ENCODE measurements at places on chromosomes 2 and 18.

GRCh38 chr2:75476761-75477160, 84.0 kb downstream of the EVA1A start:
- no peak for DNase-seq

GRCh38 chr2:136114382-136114781, 3.6 kb downstream of the CXCR4 start:
- no peak for DNase-seq

GRCh38 chr2:68632021-68632420, 11.4 kb upstream of the PROKR1 start:
- no peak for DNase-seq

DNA sequence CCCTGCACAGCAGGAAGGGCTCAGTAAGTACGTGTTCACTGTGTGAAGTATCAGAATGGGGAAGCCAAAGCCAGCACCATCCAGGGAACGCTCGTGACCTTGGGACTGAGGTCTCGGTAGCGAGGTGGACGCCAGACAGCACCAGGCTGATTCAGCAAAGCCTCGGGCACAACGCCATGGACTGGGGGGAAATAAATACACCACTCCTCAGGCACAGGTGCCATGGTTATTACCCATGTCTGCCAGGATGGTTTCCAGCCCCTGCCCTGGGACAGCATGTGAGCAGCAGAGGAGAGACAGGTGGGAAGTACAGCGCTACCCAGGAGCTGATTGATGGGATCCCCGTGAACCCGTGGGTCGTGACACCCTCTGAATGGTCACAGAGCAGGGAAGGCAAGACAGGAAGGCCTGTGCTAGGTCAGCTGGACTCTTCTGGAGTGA, 53.0 kb downstream of the REEP1 start:
- DNase-seq = no peak

DNA sequence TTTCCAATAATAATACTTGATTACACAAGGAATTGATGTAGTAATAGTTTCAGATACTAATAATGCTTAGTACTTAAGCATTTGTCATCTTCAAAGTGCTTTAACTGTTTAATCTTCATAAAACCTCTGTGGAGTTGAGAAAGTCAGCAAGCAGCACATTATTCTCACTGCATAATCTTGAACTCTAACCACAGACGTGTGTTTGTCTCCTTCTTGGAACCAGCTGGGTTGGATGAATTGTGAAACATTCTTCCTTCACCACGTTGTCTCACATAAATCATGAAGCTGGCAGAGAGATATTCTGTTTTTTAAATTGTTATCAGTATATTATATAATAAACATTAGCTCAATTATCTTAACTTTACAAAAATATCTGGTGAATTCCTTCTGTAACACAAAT, 55.1 kb upstream of the LDAH start:
- no peak for DNase-seq

GRCh38 chr2:46512185-46512584, 32.8 kb downstream of the TMEM247 start:
- no peak for DNase-seq

DNA sequence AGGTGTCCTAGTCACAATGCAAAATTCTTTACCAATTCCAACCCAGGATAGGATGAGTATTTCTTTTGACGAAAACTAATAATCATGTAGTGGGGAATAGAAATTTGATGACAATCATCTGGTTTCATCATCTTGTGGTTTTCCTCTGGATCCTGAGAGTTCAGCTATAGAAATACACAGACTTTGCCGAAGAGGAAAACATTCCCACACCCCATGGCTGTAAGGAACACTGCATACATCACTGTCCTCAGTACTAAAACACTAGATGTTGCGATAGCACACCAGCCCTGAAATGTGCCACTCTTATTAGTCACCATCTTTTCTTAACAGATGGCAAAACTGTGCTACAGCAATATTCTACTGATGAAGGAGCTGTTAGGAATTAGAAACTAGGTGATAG, 29.4 kb downstream of the CERKL start:
- DNase-seq = peak; percentile 62

DNA sequence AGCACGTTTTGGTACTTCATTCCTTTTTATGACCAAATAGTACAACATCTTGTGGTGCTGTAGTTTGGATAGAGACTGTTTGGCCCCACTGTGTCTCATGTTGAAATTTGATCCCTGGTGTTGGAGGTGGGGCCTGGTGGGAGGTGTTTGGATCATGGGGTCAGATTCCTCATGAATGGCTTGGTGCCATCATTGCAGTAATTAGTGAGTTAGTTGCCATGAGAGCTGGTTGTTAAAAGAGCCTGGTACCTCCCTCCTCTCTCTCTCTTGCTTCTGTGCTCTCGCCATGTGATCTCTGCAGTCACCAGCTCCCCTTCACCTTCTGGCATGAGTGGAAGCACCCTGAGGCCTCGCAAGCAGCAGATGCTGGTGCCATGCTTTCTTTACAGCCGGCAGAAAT, 50.9 kb downstream of the NCAPH start:
- DNase-seq = no peak

- DNase-seq = no peak
Observed at GRCh38 chr2:233228376-233228775, 23.1 kb upstream of the ATG16L1 start.

DNA sequence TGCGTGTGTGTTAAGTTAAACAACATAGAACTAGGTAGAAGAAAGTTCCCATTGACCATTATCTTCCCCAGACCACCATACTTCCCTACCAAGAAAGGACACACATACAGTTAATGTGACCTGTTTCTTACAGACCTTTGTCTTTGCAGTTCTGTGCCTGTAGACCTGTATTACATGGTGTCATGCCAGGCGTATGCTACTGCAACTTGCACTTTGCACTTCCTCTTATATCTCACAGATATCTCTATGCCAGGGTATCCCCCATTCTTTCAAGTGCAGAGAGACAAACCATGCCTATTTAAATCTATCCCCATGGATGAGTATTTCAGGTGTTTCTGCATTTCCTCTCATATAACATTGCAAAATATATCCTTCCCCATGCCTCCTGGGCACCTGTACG, 136.8 kb upstream of the PKDCC start:
- DNase-seq = no peak

DNA sequence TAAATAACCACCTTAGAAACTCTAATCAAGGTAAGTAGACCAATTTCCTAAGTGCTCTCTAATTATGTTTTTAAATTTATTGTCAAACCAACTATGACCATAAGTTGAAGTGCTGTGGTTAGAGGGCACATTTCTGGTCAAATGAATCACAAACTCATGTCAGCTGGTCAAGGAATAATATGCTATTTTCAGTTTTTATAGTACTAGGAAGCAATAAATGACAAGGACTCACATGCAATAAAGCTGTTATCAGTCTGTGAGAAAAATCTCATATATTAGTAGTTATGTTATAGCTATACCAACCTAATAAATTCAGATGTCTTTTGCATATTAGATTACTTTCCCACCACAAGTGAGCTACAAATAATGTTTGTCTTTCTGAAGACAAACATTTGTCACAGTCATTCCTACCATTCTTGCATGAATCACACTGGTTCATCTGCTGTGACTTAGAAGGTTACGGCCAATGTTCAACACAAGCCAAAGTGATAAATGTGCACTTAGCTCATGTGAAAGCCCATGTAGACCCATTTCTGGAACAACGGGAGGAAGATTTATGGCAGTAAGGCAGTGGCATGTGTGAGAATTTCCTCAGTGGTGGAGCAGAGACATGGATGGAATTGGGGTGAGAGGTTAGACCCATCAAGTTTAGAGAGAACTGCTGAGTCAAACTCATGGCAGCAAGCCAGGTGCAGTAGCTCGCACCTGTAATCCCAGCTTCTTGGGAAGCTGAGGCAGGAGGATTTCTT, 27.4 kb upstream of the CCNYL1 start:
- DNase-seq = no peak

GRCh38 chr2:48483506-48483905, 46.4 kb upstream of the STON1 start:
- no peak for DNase-seq

DNA sequence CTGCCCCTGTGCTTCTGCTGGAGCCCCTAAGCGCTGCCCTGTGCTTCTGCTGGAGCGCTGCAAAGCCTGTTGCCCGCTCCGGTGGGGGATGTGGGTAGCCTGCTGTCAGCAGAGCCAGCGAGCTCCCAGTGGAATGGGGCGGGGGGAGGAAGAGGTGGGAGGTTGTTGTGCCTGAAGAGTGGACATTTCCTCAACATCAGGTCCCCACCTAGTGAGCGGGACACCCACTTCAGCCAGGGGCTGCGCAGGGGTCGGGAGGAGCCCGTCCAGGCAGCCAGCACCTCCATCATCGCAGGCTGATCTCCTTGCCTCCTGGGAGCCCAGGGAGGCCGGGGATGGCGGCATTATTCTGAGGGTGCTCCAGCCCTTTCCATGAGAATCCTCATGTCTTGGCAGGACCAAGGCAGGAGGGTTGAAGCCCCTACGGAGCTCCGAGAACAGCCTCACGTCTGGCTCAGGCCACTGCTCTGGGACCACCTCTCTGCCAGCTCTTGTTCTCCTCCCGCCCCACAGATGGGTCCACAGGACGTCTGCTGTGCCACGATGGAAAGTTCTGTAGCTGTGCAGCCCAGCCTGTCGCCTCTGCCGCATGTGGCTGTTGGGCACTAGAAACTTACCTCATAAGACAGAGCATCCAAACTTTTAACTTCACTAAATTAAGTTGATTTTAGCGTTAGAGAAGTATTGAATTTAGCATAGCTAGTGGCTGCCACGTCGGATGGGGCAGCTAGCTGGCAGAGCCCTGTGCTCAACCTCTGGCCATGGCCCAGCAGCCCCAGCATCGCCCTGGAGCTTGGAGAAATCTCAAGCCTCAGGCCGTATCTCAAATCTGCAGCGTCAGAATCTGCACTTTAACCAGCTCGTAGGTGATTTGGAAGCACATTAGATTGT, 1.9 kb upstream of the ALLC start:
- no peak for DNase-seq

DNA sequence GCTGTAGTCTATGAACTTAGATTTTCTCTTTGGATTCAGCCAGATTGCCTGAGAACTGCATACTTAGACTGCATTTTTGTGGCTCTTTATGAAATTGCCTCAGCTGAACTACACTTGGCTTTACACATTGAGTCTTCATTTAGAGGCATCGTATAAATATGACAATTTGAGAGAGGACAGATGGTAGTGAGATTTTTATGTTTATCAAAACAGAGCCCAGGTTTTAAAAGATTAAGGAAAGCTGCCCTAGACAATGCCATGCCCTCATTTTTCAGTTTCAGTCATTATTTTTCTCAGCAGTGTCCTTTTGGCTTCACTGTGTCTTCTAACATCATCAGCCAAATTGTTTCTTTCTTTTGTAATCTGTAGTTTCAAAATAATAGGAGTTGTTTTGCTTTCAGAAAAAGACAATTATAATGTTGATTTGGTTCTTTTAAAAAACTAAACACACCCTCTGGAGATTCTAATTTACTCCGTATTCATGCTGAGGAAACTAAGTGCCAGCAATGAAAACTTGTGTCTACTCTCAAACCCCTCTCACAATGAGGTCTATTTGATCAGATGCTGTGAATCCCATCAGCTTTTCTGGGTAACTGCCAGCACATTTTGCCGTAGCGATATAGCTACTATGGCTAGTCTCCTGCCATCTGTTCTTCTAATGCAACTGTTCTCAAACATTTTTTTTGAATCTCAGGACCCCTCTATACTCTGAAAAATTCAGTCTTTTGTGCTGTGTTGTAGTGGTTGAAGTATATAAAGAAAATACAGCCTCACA, 46.2 kb downstream of the TWSG1 start:
- DNase-seq = no peak

DNA sequence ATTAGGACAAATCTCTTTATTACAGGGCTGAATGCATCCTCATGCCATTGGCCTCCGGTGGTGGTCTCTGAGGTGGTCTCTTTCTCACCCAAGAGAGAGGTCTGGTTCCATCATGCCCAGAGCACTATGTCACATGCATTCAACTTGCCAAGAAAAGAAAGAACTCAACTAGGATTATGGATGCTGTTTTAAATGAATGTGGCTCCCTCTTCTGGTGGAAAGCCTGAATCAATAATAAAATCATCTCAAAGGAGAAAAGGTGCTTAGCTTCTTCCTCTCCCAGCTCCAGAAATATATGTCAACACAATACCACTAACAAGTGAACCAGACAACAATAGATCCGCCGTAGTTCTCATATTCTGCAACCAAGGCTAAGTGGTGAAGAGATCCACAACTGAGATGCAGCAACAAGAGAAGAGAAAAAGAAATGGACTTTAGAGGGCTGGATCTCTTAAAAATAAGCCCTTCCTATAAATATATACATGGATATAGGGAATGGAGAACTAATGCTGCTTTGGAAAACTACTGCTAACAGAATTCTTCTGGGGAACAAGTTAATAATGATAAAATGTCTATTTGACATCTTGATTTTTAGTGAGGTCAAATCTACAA, 396.8 kb downstream of the NCKAP5 start:
- DNase-seq = peak; percentile 93

GRCh38 chr2:169415233-169415748, 53.0 kb upstream of the LRP2 start:
- no peak for DNase-seq

GRCh38 chr2:188452084-188452483, 160.4 kb downstream of the GULP1 start:
- DNase-seq = no peak

DNA sequence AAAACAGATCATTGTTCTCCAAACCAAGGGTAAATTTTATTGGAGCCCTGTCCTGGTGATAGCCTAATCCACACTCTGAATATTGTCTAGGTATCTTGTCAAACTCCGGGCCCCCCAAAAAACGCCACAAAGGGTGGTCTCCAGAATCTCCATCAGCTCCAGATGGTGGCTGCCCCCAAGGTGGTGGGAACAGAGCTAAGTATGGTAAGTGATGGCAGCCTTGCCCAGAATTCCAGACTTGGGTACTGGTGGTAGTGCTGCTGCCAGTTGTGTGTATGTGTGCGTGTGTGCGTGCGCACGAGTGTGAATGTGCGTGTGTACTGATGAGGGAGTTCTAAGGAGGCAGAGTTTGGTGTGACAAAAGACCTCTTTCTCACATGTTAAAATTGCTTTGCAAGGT, 51.2 kb downstream of the GREB1 start:
- DNase-seq = no peak

DNA sequence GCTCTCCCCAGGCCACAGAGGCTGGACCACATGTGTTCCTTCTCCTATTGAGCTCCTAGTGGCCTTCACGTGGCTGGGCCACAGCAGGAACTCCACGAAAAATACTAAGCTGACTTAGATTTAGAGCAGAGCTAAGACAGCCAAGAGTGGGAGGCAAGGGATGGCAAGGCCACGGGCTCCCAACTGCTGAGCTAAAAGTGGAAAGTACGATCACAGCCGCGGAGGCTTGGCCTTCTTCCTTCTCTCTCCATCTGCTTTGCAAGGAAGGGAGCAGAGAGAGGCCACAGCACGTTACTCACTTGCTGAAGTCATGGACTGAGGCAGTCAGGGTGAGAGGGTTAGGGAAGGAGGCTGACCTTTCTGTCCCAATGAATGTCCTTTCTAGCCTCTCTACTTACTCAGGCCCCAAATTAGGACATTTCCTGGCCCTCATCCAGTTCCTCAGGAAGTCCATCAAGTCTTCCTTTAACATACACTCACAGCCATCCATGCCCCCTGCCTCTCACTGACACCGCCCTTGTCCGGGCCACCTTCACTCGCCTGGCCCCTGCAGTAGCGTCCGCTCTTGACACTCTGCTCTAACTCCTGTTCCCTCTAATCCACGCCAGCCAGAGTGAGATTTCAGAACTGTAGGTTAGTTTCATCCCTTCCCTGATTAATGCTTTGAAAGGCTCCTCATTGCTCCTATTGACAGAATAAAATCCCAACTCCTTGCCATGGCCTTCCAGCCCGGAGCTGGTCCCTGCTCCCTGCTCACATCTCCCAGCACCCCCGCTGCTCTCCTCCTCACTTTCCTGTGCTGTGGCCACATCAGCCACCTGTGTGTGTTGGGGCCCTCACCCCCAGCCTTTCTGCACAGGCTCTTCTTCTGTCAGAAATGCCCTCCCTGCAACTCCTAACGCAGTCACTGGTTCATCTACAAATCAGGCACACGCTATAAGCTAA, 204.2 kb downstream of the CYP26B1 start:
- no peak for DNase-seq
